ENCODE measurements at places on chromosomes 16 and 17.
A peak's percentile ranks its signal among the peaks of the same experiment; 100 is the strongest.

GRCh38 chr16:20364051-20364450 is 11.5 kb upstream of the UMOD start:
- no peak for DNase-seq

- no peak for DNase-seq
Observed at GRCh38 chr17:10156599-10156947, 41.8 kb downstream of the GAS7 start.

GRCh38 chr17:4543557-4544026 is 11.6 kb downstream of the MYBBP1A start:
- DNase-seq: no peak

GRCh38 chr17:44557651-44558285 is 484 bp downstream of the FZD2 start:
- DNase-seq: peak; percentile 25

DNA sequence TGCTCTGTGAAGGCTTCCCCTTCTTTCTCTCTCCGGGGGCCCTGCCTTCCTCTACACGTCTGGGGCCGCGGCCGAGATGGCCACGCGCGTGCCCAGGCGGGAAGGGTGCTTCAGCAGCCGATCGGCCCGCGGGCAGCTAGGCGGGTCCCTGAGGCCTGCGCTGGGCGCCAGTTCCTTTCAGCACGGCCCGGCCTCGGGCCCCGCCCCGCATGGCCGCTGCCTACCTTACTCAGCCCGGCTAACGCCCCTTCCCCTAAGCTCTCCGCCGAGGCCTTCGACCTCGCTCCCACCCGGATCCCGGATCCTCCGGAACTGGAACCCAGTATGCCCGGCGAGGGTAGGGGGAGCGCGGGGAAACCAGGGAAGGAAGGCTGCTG is 335 bp downstream of the TMEM11 start:
- DNase-seq: no peak

DNA sequence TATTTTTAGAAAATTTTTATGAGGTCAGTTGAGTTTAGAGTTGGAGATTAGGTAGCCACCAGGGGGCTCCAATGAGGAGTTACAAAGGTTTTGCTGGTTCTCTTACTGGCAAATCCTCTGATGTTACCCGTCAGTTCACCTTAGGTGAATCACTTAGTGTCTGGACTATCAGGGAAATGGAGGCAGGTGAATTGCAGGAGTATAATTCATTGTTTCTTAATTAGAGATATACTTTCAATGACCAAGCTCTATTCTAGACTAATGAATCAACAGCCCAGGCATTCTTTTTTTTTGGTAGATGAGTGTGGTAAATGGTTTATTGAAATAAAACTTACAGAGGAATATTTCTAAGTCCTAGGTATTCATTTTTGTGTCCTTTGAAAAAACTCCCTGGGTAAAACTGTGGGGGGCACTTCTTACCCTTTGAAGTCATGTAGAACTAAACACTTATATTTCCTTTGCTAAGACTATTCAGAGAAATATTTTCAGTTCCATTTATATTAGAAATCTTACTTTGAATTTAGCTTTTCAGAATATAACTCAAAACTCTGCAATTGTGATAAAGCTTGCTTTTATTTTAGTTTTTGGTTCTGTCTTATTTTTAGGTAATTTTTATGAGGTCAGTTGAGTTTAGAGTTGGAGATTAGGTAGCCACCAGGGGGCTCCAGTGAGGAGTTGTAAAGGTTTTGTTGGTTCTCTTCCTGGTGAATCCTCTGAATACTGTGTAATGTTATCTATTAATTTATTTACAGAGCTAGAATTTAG is 17.7 kb downstream of the PSMD11 start:
- no peak for DNase-seq

DNA sequence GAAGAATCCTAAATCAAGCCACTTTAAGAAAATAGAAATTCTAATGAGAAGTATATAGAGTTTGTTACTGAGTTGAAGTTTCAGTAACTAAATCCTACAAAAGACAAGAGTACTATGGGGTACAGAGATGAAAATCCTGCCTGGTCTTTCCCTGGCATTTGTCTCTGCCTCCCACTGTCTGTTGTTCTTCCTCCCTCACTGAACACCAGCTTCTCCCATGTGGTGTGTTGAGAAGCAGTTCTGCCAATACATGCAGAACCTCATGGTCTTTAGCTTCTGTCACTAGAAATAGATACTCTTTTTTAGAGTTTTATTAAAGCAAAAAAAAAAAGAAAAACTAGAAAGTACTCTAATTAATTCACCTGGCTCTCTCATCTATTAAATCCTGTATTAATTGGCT is 664.4 kb downstream of the CDH8 start:
- no peak for DNase-seq

Measured in DMS79 (cell line).